Jurkat, Clone E6-1 (cell line): ENCODE measurements at places on chromosomes 6 and 20.
A peak's percentile ranks its signal among the peaks of the same experiment; 100 is the strongest.

DNA sequence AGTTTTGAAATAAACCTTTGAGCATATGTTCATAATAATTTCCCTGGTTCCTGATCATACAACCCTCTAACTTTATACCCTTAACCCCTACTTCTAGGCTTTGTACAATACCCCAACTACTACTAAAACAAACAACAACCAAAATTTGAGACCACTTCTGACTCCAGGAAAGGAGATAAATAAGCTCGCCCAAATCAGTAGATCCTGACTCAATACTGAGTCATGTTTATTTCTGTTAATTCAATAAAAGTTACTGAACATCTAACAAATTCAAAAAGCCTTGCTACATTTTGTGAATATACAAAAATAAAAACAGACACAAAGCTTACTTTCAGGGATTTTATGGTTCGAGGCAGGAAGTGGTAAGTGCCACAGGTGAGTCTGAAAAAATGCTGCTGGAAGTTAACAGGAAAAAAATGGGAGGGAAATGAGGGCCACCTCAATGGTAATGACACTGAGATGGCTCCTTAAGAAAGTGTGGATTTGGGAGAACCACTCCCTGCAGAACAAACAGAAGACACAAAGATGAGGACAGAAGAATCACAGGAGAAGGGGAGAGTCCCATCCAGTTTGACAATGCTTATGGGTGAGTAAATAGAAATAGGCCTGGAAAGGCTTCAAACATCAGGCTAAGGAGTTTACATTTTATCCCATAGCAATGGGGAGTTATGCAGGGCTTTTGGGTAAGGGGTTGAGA lies 63.4 kb downstream of the DST start:
- no peak for DNase-seq

DNA sequence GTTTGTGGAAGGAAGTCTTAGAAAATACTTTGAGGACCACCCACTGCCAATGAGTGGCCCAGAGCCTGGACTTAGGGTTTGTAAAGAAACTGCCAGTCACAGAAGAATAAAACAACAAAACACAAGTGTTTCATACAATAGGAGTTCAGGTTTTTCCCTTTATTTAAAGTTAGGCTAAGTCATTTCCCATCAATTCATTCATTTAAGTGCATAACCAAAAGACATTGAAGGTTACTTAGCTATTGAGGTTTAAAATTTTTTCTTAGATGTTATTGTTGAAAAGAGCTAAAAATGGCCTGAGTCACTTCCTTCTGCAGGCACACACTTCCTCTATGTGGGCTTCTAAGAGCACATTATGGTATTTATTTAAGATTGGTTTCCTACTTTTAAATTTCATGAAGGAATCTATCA lies 54.2 kb downstream of the ARMC2 start:
- DNase-seq = peak; percentile 41

DNA sequence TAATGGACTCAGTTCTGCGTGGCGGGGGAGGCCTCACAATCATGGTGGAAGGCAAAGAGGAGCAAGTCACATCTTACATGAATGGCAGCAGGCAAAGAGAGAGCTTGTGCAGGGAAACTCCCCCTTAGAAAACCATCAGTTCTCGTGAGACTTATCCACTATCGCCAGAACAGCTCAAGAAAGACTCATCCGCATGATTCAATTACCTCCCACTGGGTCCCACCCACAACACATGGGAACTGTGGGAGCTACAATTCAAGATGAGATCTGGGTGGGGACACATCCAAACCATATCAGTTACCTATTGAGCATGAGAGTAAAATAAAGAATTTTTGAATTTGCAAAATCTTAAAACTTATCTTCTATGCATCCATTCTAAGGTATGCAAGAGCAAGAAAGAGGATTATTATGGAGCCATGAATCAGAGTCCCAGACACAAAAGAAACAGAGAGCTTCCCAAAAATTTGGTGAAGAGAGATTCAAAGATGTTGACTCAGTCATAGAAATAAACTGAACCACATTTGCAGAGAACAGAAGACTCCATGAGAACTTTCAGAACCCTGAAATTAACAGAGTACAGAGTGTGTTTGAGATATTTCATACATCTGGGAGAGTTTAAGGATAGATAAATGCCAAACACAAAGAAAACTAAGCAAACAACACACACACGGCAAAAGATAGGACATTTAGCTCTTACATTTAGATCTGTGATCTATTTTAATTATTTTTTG lies 17.1 kb upstream of the MOXD1 start:
- DNase-seq = no peak

- DNase-seq = no peak
Measured at GRCh38 chr6:167079853-167080297, 43.0 kb upstream of the CCR6 start.

GRCh38 chr20:46893877-46894578 lies 615 bp upstream of the EYA2 start:
- no peak for DNase-seq

DNA sequence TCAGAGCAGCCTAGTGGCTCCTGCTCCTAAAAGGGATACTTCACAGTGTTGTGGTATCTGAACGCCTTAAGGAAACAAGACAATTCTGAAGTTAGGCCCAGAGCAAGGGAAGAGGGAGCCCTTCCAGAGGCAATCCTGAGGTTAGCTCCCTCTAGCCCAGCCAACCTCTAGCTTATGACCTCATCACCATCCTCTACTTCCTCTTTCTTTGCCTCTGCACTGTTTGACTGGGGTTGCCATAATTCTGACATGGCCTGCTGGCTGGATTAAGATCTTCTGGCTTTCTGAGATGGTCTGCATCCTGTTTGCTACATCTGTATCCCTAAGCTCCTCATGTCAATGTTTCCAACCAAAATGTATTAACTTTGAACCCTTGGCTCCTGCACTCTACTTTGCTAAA lies 23.3 kb upstream of the BMP2 start:
- no peak for DNase-seq

DNA sequence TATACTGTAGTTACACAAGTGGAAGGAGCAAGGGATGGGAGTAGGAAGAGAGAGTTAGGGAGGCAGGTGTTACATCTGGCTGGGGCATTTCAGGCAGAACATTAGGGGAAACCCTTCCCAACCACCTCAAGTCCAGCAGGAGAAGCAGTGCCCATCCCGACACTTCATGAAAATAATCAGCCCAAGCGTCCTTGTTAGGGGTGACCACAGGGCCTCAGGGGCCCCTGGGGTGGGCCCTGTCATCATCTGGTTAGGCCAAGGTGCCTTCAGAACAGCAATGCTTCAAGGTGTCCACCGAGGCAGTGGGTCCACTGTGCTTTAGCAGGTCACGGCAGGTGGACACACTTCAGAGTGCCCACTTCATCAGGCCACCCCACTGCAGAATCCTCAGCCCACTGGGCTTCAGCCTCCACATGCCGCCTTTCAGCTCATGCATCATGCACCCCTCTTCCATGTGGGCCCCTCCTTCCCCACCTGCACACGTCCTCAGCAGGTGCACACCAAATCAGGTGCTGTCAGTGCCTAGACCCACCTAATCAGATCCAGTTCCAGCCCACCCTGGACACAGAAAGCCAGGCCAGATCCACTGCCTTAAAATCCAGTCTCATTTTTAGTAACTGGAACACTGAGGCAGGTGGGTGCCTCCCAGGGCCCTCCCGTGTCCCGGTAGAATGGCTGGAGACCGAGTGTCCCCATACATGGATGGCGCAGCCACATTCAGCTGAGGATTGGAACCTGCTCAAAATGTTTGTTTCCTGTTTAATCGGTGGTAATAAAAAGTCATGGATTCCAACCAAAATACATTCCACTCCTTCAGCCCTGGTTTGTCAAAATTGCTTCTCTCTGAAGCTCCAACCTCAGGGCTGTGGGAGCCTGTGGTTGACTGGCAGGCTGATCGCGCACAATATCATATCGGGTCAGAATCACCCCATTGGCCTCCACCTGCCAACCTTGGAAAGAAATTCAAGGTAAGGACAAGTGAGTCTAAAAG lies 99.5 kb downstream of the ANKRD60 start:
- DNase-seq = no peak

- no peak for DNase-seq
Measured at GRCh38 chr6:39465539-39465938, 143.0 kb upstream of the KCNK16 start.

DNA sequence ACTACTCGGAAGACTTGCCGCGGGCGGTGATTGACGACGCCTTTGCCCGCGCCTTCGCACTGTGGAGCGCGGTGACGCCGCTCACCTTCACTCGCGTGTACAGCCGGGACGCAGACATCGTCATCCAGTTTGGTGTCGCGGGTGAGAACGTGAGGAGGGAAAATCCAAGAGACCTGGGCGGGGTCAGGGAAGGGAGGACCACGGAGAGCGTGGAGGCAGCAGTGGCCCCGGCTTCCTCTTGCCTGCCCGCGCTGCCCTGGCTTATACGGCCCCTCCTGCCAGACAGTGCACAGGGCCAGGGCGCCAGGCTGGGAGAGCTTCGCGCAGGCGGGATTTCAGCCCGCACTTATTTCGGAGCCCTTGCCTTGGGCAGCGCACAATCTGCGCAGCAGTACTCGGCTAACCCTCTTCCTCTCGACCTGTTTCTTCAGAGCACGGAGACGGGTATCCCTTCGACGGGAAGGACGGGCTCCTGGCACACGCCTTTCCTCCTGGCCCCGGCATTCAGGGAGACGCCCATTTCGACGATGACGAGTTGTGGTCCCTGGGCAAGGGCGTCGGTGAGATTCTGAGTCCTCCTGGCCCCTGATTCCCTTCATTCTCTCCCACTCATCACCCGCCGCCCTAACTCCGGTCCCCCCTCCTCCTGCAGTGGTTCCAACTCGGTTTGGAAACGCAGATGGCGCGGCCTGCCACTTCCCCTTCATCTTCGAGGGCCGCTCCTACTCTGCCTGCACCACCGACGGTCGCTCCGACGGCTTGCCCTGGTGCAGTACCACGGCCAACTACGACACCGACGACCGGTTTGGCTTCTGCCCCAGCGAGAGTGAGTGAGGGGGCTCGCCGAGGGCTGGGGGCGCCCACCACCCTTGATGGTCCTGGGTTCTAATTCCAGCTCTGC lies 2.0 kb downstream of the MMP9 start:
- no peak for DNase-seq

GRCh38 chr6:61679625-61680024 lies 606.4 kb downstream of the KHDRBS2 start:
- no peak for DNase-seq

GRCh38 chr6:44388135-44388487 lies 605 bp downstream of the CDC5L start:
- DNase-seq = no peak

DNA sequence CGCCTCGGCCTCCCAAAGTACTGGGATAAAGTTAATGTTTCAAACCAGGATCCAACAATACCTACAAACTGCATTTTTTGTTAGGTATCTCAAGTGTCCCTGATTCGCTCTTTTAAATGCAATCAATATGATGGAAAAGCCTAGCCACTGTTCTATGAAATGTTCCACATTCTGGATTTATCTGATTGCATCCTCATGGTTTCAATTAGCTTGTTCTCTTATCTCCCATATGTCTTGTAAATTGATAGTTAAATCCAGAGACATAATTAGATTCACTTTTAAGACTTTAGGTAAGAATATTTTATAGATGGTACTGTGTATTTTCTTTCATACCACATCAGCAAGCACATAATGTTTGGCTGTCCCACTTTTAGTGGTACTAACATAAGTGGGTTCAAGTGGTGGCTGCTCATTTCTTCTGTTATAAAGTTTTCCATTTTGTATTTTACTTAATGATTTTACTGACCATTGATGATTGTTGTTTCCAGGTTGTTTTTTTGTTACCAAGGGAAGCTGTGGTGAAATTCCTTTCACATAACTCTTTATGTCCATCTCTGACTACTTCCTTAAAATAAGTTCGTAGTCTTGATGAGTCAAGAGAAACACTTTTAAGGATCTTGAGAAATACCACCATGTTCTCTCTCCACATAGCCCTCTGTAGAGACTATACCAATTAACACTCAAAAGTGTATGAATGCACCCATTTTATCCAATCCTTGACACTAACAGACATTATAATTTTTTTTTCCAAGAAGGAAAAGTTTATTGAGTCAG lies 40.5 kb downstream of the RNGTT start:
- DNase-seq = no peak

- DNase-seq = no peak
Measured at GRCh38 chr6:83707829-83708545, 914 bp downstream of the SNAP91 start.

DNA sequence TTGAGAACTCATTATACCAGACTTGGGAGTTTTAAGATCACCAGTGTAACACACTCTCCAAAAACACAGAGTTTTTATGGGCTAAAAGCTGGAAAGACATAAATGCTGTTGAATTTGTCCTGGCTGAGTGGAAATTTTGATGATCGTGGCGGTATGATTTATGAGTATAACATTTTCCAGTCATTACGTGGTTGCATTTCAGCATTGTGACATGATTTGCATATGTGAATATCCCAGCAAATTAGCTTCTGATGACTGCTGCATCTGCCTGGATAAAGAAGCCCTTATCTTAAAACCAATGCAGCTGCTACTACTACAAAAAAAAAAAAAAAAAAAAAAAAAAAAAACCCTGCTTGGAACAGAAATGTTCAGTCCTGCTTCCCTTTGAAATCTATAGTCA lies 850.9 kb downstream of the TFAP2A start:
- DNase-seq = no peak

- no peak for DNase-seq
Measured at GRCh38 chr20:19540392-19540791, 217.7 kb upstream of the RIN2 start.

GRCh38 chr6:45557454-45557853 lies 179.7 kb upstream of the SUPT3H start:
- no peak for DNase-seq

DNA sequence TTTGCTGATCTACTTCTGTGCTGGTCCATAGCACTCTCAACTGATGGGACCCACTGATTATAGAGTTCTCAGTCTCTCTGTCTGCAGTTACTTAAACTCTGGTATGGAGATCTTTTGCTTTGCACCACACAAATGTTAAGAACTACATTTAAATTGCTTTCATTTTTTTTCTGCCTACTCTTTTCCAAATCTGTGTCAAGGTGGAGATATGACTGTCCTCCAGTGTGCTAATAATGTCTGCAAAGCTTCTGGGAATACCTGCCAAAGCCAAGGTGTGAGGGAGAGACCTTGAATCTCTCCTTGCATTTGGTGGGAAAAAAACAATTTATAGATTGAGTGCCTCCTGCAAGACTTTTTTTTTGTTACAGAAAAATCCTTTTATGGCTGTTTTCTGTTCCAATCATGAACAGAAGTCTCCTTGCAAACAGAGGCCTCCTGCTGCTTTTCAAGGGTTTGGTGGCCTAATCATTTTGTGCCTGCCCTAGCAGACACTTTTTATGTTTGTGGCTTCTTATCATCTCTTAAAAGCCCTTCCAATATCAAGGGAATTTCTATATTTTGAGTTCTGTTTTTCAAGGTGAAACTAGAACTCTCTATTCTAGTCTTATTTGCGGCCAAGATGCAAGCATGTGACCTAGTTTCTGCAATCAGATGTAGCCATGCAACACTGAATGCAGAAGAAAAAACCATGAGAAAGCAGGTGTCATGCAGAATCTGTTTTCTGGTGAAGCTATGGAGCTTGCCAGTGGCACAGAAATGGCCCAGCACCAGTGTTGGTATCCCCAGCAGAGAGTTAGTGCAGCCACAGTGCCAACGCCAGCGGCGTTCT lies 23.2 kb upstream of the AKIRIN2 start:
- DNase-seq = no peak

DNA sequence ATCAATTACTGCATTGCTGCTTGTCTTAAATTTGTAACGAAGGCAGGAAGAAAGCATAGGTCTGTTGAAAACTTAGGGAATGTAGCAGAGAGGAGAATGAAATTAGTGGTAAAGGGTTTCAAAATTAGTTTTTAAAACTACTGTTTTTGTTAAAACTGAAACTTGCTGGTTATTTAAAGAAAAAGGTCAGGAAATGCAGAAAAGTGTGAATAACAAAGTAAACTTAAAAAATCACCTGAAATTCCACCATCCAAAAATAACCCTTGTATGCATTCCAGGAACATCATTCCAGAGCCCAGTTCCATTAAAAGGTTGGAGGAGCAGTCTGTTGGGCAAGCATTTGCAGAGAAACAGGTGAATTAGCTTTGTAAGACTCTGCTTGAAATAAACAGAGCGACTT lies 3.1 kb upstream of the MOXD1 start:
- no peak for DNase-seq
